Breast epithelium (tissue), 4 donors: ENCODE measurements at places on chromosomes 4 and X. TPM values are rescaled to one million over a fixed set of nuclear protein-coding genes. Genes with fewer than 3 reads are reported as not detected.

RHOXF2 gene
- total RNA-seq = not detected

OPRPN gene
- 1.0 TPM for total RNA-seq

GRCh38 chr4:5710961-5711478 lies at the start of gene EVC:
EVC (plus strand) TSS chr4:5711201; CDS start chr4:5711381, 180 bp downstream.
- DNase-seq = peak; percentile 60

GRCh38 chrX:31588355-31588754 lies 516.5 kb upstream of the FTHL17 start:
- DNase-seq = no peak

DNA sequence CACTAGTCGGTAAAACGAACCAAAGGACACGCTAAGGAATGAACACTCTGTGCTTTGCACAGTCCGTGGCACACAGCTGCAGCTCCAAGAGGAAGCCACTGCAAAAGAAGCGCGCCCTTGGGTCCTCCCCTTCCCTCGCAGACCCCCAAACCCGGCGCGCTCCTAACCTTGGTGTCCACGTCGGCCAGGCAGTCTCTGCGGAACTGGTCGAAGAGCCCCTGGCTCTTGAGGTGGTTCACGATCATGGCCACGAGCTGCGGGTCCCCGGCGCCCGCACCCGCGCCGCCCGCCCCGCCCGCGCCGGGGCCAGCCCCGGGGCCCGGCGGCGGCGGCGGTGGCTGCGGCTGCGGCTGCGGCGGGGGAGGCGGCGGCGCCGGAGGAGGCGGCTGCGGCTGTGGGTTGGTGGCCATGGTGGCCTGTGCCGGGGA lies 333 bp downstream of the BOD1L1 start:
- DNase-seq = no peak

DNA sequence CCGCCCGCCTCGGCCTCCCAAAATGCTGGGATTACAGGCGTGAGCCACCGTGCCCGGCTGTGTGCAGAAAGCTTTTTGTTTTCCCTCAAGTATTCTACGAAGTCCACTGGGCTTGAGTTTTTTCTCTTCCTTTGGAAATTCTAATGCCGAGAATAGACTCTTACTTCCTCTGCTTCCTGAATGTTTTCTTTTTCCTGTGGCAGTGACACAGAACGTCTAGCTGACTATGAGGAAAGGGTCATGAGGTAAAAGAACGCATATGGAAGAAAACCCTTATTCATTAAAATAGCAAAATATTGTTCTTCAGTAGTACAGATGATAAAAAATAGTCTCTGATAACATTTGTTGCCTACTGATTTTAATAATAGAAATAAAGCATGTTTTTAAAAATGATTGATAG lies 4.9 kb upstream of the SLC25A4 start:
- no peak for DNase-seq

DNA sequence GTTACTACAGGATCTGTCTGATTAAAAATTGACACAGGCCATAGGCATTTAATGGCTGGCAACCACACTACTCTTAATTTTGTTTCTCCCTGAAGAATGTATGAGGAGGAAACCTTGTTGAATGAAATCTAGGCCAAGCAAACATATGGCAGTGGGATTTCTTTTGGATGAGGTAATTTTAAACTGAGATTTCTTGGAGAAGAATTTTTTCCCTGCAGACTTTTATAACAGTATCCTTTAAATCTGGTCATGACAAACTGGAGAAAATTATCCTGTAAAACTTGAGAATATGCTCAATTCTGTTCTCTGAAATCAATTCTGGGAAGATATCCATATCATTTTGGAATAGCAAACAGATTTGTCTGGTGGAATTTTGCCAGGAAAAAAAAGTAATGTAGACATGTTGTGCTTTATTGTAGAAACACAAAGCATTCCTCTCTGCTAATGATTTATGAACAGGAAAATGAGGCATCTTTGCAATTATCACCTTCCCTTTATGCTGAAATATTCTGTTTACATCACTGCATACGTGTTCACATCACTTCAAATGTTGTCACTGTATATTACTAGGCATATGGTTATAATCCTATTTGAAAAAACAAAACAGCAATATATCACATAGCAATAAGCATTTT lies 108.3 kb upstream of the ARSJ start:
- DNase-seq = no peak

GRCh38 chr4:77146186-77147078 lies 10.6 kb upstream of the CCNG2 start:
- DNase-seq = no peak

GRCh38 chrX:11311706-11312105 lies 18.5 kb downstream of the AMELX start:
- DNase-seq = no peak

- DNase-seq = no peak
Observed at GRCh38 chrX:16466640-16467432, 183.1 kb upstream of the S100G start.

DNA sequence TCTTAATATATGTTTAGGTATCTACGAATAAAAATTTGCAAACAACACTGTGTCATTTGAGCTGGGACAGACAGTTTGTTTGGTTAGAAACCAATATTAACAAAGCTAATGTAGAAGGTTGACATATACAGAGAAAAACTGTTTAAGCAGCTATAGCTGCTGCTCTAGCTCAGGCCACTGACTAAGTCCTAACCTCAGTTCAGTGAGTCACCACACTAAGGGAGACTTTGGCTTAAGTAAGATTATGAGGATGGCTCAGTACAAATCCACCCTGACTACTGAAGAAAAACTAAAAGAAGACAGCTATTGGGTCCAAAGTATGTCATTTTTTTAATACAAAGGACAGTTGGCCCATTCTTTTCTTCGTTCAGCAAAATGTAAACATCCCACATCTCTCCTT lies 717.3 kb upstream of the ACTRT1 start:
- DNase-seq = no peak

DNA sequence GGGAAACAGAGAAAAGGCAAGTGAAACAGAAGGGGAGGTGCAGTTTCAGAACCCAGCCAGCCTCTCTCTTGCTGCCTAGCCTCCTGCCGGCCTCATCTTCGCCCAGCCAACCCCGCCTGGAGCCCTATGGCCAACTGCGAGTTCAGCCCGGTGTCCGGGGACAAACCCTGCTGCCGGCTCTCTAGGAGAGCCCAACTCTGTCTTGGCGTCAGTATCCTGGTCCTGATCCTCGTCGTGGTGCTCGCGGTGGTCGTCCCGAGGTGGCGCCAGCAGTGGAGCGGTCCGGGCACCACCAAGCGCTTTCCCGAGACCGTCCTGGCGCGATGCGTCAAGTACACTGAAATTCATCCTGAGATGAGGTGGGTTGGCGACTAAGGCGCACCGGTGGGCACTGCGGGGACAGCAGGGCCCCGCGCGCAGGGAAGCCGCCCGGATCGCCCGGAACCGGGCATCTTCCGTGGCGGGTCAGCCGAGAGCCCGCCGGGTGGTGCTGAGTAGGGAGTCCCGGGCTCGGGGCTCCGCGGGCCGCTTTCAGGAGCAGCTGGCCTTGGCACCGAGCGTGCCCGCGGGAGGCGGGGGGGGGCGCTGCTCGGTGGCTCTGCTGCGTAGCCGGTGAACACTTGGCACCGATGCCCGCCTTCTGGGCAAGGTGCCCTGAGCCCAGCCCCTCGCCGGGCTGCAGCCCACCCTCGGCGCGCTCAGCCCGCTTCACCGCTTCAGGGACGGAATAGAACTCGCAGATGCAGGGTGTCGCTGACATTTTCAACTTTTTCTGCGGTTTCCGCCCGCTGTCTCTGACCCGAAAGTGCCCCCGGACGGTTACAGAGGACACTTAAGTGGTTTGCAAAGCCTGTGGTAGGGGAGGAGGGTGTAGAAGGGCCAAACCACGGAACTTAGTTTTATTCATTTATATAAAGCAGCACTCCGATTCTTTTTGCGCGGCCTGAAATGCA lies at the start of gene CD38:
Gene CD38, plus strand, starts transcription at position 40 of the 953 bp plus-strand sequence. Its CDS starts 87 bp downstream, at position 127.
- no peak for DNase-seq

GRCh38 chrX:137565921-137566745 lies at the start of gene ZIC3:
ZIC3 (plus strand) TSS chrX:137566127; CDS start chrX:137566692, 565 bp downstream.
- DNase-seq = no peak

GRCh38 chr4:40628888-40629287 lies 776 bp downstream of the RBM47 start:
- no peak for DNase-seq

GRCh38 chr4:121706595-121707021 lies 9.8 kb upstream of the ANXA5 start:
- no peak for DNase-seq

DNA sequence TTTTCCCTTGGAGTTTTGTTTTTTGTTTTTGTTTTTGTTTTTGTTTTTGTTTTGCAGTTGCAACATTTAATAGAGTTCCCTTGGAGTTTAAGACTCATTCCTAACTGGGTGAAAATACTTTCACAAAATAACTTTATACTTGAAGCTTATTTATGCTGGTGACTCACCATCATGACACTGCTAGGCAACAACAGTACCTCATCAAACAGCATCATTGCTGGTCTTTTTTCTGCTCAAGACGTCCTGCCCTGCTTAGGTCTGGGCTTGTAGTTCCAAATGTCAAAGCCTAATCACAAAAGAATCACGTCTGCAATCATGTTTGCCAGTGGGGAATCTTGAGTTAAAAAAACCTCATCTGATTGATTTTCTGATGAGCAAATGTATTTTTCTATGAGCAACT lies 105.7 kb upstream of the PRPS2 start:
- no peak for DNase-seq
